ENCODE measurements at places on chromosomes 16 and 17.

DNA sequence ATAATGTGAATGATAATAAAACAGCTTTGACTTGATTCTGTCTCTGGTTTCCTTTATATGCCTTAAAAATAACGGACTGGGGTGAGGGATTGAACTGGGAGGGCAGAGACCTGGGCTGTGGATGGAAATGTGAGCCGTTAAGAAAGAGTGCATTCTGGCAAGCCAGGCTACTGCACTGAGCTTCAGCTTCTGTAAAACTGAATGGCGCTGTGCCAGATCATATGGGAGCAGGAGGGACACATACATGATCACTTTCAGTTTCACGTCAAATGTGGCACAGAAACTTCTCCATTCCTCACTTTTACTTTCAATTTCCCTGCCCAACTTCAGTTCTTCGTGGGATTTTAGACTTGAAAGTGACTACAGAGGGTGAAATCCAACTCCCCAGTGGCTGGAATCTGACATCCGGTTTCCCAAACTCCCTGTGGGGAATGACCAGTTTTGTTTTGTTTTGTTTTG lies 1.1 kb downstream of the MT2A start:
- peak; percentile 50 for DNase-seq

GRCh38 chr16:85178006-85178591 lies 65.8 kb upstream of the CIBAR2 start:
- no peak for DNase-seq

DNA sequence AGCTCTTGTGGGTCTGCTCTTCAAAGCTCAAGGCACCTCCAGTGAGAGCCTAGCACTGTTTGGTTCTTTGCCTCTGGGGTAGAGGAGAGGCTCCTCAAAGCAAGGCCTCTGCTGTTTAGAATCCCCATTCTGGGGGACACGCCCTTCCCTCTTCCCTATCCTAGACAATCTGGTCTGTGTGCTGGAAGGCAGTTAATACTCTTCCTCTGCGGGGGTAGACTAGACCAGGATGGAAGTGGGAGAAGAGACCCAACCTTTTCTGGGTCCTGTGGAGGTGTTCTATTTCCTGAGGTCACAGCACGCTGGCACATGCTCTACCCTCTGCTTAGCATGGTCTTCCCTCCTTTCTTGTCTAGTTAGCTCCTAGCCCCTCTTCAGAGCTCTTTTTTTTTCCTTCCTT lies 7.7 kb downstream of the ERAL1 start:
- DNase-seq, result no peak

GRCh38 chr17:48351911-48352332 lies 78.1 kb downstream of the SKAP1 start:
- peak; percentile 38 for DNase-seq

DNA sequence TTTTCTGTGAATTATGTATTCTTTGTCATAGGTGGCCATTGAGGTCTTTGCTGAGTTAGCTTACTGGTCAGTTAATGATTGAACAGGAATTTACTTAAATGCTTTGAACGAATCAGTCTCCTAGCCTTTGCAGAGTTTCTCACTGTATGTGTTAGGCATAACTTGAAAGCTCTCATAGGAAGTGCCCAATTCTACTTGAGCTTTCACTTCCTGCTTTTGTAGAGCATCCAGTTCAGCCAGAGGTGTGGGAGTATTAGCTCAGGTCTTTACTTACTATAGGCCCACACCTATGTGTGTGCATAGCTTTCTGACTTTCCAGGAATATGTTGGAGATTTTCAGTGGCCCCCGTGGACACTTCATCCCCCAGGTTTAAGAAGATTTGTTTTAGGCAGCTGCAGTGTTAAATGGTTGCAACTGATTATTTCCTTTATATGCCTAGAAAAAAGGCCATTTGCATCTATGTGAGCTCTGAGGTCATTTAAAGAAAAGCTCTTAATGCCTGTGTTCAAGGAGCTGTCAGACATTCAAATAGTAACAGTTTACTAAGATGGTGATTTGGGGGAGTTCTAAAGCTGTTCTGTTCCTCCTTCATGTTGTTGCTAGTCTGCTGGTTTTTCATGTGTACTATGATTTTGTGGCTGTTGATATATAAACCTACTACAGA lies 62.3 kb downstream of the PHKB start:
- DNase-seq, result no peak

DNA sequence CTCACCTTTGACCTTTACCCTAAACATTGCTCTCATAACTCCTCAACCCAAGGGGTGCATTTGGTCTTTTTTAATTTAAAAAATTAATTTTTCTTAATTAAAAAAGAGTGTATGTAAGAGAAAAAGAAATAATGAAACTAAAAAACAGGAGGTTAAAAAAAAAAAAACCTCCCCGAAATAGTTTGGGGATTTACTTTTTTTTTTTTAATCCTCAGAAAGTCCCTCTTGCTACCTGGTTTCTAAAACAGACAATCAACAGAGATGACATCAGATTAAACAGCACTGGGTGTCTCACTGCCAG lies 301.3 kb downstream of the SOX9 start:
- no peak for DNase-seq

GRCh38 chr17:48597778-48598631 lies 4.4 kb upstream of the HOXB5 start:
- DNase-seq, result peak; percentile 70

DNA sequence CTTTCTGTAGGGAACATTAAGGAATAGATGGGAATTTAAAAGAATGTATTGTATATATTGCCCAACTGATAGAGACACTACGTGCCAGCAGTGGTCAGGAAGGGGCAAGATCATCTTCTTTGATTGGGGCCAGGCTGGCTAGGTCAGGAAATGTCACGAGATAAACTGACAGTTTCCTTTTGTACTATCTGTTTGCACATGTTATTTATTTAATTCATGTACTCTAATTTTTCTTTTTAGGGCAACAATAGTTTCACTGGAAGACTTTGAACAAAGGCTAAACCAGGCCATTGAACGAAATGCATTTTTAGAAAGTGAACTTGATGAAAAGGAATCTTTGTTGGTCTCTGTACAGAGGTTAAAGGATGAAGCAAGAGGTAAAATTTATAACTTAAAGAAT lies 12.6 kb downstream of the NDEL1 start:
- no peak for DNase-seq

DNA sequence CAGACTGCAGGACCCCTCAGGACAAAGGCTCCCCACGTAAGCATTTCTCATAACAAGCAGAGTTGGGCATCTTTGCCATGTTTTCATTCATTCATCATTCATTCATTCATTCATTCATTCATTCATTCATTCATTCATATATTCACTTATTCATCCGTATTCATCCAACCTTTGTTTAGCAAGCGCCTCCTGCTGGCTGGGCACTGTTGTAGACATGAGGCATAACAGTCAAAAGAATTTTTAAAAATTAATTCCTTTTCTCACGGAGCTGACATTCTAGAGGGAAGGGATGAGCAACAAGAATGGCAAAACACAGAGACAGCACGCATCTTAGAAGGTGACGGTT lies 351.7 kb upstream of the TNRC6C start:
- DNase-seq, result no peak

GRCh38 chr17:70405492-70406220 lies 236.3 kb downstream of the KCNJ2 start:
- no peak for DNase-seq

- no peak for DNase-seq
Observed at GRCh38 chr16:14560523-14560922, 69.5 kb downstream of the PARN start.

- no peak for DNase-seq
Observed at GRCh38 chr16:67734731-67735201, 15.7 kb upstream of the GFOD2 start.

GRCh38 chr17:72587156-72587555 lies 466.3 kb downstream of the SOX9 start:
- DNase-seq, result no peak

GRCh38 chr16:11503566-11503965 lies 83.2 kb downstream of the LITAF start:
- no peak for DNase-seq

GRCh38 chr17:54941285-54941684 lies 27.2 kb downstream of the COX11 start:
- DNase-seq, result no peak

GRCh38 chr17:32445074-32445415 lies 735 bp downstream of the PSMD11 start:
- peak; percentile 13 for DNase-seq

DNA sequence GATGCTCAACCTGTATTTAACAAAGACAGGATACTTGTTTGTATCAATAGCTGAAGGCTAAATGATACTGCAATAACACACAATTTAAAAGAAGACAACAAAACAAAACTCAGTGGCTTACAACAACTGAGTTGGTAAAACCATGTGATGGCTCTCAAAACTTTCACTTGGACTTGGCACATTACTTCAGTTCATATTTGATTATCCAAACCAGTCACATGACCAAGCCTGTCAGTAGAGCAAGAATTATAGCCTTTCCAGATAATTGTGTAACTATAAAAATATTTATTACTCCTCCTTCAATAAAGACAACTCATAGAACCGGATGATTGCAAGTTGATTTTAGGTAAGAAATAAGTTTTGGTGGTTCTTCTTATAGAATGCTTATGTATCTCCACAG lies 56.8 kb downstream of the NQO1 start:
- no peak for DNase-seq

DNA sequence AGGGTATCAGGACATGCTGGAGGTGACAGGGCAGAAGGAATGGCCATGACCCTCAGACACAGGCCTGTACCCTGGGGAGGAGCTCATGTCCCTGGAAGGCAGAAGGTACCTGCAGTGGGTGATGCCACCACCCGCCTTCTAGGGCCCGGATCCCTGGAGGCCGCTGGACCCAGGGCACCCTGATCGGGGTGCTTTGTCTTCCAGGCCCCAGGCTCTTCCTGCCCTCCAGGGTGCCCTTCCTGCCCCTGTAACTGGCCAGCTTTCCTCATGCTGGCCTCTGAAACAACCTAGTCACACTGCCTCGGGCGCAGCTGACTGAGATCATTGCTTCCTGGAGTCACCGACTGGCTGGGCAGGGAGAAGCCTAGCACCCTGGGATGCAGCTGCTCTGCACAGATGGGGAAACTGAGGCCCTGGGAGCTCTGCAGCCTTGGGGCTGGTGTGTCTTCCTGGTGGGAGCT lies 5.8 kb downstream of the ADCY7 start:
- DNase-seq, result no peak

DNA sequence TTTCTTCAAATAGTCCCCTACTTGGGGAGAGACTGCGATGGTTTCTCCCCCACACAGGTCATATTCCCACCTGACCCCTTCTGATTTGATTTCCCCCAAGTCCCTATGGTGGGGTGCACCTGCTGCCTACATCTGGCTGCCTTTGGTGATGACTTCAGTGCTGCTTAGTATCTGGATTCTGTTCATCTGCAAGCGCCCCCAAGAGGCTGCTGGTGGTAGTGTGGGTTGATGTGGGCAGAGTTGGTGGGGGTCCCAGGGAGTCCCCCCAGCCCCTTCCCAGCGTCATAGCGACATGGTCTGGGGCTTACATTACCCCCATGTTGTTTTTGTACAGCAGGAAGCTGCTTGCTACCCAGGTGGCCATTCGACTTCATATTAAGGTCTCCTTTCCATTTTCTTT lies 99.2 kb downstream of the NTN1 start:
- DNase-seq, result peak; percentile 50

- no peak for DNase-seq
Observed at GRCh38 chr17:63805591-63805990, 21.6 kb upstream of the PSMC5 start.

GRCh38 chr17:42340691-42341127 lies 47.5 kb downstream of the STAT3 start:
- no peak for DNase-seq

- DNase-seq, result no peak
Observed at GRCh38 chr17:48439875-48440505, 10.0 kb upstream of the SKAP1 start.

GRCh38 chr17:51807460-51807859 lies 351.1 kb downstream of the CA10 start:
- no peak for DNase-seq

DNA sequence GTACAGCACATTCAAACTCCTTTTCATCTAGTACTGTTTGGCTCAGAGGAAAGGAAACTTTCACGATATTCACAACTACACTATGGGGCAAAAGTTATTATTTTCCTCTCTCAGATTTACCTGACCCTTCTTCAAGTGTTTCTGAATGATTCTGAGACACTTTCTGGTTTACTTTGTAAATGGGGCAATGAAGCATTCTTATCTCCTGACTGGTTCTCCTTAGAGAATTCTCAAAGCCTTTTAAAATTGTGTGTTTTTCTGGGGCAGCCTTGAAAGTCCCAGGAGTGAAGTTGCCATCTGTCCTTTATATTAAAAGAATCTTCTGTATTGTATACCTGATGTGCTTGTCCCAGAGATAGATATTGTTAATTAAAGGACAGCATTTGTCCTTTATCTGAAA lies 264.9 kb downstream of the FTO start:
- DNase-seq, result no peak

Measured in HEK293T (cell line).